Fibroblast of lung (primary cell): ENCODE measurements at places on chromosomes 11 and 22.

DNA sequence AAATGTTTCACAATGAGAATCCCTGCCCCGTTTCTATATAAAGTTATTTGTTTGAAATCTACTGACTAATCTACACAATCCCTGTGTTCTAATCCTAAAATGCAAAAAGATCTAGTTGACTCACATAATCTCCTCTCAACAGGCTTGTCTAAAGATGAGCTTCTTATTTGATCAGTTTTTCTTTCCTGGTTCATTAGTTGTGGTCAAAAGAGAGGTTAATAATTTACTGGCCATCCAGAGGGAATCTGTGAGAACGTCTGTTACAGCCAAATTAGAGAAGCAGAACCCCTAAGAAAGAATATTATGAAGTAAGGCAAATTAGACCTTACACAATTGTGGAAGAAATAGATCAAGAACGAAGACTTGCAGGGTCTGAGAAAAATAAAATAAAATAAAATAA lies 173.7 kb upstream of the ANO3 start:
- DNase-seq, result no peak

GRCh38 chr22:41782316-41782715 lies 18.2 kb upstream of the CCDC134 start:
- DNase-seq, result no peak

DNA sequence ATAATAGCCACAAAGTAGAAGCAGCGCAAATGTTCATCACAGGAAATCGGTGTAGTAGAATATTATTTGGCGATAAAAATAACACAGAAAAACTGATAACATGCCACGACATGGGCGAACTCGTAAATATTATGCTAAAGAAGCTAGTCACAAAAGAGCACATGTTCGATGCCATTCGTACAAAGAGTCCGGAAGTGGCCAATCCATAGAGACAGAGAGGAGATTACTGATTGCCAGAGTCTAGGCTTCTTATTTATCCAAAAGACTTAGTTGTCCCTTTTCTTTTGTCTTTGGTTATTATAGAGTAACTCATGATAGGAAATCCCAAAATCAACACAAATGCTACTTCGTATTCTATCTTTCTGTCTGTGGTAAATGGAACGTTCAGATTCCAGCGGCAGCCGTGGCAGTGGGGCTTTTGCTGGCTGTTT lies 56.5 kb downstream of the MED15 start:
- DNase-seq, result no peak

DNA sequence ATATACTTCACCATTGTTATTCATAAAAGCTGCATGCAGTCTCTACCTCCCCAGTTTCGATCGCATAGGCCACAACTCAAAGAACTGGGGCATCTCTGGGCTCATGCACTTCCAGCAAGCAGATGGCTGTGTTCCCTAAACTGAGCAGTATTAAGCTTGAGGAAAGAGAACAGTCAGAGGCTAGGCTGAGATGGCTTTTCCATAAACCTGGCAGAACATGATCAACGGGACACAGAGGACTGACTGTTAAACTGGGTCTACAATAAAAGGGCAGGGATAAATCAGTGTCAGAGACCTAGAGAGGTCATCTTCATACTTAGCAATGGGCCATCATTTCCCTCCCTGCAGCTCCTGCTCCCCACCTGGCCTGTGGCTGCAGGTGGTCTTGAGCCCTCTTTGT lies 171.0 kb upstream of the NECTIN1 start:
- no peak for DNase-seq

GRCh38 chr11:129643031-129643721 lies 172.5 kb upstream of the TMEM45B start:
- peak; percentile 53 for DNase-seq

GRCh38 chr11:35943309-35943708 lies 553 bp upstream of the LDLRAD3 start:
- DNase-seq, result no peak

- DNase-seq, result peak; percentile 80
Measured at GRCh38 chr11:33687733-33688479, 12.7 kb downstream of the C11orf91 start.

DNA sequence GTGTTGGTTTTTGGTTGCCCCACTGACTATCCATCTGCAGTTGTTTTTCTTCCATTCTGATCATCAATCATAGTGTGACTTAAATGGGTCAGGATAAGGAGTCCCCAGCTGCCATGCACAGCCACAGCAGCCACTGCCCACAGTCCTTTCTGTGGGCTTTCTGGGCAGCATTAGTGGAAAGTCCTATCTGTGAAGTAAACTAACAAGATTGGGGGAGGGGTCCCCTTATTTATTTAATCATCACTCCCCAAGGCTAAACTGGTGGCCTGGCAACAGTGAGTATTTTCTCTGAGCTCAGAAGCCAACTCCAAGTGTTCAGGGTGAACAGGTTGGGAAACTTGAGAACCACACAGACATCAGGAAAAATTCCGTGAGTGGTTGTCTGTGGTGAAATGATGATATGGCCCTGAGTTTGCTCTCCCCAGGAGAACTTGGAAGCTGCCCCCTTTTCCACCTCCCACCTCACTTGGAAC lies 145.0 kb downstream of the CCDC34 start:
- peak; percentile 100 for DNase-seq

GRCh38 chr22:28925916-28926315 lies 42.5 kb downstream of the ZNRF3 start:
- DNase-seq, result no peak

DNA sequence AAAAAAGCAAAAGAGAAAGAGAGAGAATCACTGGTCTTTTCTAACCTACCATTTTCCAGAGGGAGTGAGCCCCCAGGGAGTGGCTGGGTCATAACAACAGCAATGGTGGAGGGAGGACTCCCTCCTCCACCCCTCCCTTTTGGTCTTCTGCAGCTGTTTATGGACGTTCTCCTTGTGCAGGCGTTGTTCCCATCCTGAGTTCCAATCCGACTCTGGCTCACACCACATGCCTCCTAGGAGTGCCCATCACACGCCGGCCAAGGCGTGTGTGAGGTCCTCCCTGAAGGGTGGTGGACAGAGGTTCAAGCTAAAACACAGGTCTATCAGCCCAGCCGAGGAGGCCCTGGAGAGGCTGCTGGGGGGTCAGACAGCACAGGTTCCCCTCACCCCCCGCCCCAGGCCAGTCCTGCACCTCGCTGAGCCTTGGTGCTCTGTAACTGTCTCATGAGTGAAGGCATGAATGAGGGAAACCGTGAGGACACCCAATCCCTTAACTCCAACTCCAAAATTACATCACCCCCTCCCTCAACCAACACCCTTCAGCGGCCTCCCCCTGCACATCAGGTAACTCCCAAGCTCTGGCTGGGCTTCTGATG lies 29.4 kb downstream of the IFT27 start:
- DNase-seq, result no peak

- DNase-seq, result no peak
Measured at GRCh38 chr11:19598876-19599486, 113.7 kb upstream of the NAV2 start.

DNA sequence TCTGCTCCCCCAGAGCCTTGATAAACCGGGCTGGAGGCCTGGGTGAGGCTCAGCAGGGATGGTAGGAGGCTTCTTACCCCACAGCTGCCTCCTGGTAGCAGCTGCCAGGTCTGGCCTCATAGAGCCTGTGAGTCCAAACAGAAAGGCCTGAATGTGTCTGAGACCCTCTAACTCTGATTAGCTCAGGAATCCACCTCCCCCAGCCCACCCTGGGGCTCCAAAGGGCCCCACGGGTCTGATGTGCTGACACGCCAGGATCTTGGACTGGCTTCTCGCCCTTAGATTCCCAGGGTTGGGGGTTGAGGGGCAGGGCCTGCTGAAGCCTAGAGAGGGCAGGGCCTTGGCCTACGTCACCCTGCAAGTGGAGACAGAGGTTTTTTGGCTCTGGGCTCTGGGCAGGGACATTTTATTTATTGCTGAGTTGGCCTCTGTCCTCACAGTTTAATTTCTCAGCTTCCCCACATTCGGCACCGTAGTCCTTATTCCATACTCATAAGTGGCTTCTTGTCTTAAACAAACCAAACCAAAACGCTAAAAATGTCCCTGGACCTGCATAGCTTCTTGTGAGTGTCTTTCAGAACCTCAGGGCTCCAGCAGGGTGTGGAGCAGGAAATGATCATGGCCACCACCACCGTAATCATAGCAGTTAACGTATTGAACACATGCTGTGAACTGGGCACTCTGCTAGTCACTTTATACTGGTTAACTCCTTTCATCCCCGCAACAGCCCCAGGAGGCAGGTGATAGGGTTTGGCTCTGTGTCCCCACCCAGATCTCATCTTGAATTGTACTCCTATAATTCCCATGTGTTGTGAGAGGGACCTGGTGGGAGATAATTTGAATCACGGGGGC lies 25.1 kb downstream of the KIAA1671 start:
- DNase-seq, result no peak

DNA sequence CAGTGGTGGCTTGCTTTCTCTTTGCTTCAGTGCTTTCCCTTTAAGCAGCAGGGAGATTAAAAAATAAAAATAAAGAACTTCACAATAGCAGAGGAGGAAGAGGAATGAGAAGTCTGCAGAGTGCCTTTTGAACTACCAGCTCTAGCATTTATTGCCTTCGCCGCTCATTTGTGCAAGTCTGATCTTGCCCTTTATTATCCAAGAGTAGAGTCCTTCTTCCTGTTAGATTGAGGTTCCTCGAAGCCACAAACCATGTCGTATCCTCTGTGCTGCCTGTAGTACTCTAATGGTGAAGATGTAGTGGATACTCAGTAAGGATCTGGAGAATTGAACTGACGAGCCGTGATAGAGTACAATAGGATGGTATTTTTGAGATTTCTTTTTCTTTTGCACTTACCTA lies 101.2 kb upstream of the RAG2 start:
- no peak for DNase-seq

DNA sequence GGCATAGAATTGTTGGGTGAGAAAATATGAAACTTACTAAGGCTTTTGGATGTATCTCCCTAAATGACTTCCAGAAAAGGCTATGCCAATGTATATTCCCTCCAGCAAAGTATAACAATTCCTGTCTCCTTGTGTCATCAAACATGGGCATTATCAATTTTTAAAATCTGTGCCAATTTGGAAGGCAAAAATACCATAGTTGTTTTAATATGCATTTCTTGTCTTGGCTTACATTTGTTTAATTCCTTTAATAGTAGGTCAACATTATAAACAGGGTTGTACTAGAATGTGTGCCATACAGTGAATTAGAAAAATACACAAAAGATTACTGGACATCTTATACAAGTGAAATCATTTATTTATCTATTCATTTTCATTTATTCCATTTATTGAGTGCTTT lies 41.6 kb downstream of the DCUN1D5 start:
- DNase-seq, result no peak

DNA sequence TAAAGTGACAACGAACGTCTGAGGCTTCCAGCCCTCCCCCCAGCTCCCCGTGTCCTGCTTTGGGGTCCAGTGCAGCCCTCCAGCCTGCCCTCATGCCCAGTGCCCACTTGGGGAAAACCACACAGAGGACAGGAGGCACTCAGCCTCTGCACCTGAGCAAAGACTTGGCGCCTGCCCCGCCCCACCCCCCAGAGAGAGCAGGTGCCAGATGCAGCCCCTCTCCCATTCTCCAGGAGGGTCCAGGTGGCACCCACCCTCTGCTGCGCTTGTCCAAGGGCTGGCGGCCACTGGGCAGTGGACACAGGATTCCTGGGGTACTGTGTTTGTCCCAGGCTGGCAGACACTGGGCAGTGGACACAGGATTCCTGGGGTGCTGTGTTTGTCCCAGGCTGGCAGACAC lies 15.7 kb downstream of the RNH1 start:
- DNase-seq, result no peak

DNA sequence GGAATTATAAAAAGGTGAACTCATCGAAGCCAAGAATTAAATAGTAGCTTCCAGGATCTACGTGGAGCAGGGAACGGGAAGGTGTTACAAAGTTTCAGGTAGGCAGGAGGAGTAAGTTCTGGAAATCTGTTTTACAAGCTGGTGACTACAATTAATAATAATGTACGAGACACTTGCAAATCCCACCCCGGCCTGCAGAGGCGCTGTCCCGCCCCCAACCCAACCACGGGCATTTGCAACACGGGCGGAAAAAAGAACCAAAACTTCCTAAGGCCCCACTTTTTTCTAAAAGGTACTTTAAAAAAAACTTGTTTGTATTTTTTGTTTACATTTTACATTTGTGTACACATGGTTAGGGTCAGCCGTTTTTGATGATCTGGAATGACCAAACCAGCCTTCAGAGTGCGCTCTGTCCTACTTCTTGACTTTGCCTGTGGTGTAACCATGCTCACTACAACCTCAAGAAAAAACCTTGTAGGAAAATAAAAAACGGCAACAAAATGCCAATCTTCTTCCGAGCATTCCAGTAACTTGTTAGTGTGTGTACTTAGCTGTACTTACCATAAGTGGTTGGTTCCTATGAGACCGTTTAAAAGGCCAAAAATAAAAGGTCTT lies 449.6 kb upstream of the B3GAT1 start:
- DNase-seq, result no peak

DNA sequence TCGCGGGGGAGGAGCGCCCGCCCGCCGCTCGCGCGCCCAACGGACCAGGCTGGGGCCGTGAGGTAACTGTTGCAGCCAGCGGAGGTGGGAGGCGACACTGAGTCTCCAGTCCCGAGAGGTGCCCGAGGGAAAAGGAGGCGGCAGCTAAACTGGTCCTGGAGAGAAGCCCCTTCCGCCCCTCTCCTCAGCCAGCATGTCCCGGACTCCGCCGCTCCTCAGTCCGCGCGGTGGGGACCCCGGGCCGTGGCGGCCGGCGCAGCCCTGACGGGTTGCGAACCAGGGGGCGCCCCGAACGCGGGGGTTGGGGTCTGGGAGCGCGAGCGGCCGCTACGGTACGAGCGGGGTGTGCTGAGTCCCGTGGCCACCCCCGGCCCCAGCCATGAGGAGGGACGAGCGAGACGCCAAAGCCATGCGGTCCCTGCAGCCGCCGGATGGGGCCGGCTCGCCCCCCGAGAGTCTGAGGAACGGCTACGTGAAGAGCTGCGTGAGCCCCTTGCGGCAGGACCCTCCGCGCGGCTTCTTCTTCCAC lies at the start of gene PDE3B:
TSS of gene PDE3B (plus strand) at position 108 of the 529 bp plus-strand sequence. CDS start at position 380, 272 bp downstream.
- DNase-seq, result peak; percentile 55

GRCh38 chr22:19820880-19821522 lies 33.7 kb downstream of the GNB1L start:
- DNase-seq, result no peak

GRCh38 chr11:34988294-34989255 lies 72.2 kb downstream of the PDHX start:
- DNase-seq, result peak; percentile 88

- DNase-seq, result no peak
Measured at GRCh38 chr11:69438286-69438920, 43.1 kb upstream of the LINC01488 start.

DNA sequence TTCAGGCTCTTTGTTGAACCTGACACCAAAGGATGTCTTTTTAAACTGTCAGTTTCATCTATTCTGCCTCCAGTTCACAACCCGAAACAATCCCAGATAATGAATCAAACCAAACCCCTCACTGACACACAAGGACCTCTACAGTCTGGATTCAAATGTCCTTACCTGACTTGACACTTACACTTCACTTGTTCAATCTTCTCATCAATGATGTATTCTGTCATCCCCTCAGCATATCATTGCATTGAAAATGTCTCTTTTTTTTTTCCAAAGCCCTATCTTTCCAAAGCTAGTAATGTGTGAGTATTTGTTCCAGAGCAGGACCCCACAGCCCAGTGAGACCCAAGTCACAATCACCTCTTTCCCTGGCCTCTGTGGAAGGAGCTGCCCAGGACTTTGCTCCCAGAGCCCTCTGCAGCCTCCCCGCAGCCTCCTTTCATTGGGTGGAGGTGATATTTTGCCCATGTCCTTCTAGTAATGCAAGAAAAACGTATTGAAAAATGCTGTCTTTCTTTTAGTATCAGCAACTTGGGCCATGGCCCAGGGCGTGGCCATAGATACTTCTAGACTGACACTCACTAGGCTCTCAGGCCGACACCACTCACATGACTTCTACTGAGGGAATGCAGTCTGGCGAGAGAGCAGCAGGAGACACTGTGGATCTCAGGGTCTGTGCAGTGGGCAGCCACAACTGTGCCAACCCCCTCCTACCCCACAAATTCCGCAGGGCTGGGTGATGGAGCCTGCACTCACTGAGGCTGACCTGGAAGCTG lies 18.2 kb downstream of the RFPL3 start:
- no peak for DNase-seq
